ENCODE measurements at places on chromosomes 12 and 14.

DNA sequence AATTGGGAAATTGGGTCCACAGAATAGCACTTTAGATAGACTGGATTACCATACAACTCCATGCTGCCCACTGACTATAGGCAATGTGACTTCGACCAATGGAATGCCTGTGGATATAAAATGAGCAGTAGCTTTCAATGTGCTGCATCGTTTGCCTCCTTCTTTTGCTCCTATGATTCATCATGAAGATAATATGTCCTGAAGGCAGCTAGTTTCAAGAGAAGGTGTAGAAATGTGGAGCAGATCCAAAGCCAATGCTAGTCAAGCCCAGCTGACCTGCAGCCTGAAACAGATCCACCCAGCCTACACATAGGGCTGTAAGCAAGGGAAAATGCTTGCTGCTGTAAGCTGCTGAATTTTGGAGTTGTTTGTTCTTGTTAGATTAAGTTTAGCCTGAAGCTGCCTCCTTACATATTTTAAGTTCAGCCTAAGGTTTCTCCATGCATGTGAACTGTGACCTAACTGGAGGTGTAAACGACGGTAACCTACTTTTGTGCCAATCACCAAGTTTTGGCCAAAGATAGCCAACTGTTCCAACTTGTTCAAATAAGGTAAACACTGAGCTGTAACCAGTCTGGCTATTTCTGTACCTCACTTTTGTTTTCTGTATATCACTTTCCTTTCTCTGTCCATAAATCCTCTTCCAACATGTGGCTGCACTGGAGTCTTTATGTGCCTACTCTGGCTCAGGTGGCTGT, 169.1 kb upstream of the AVPR1A start:
- H3K4me3 ChIP-seq: no peak overlapping the region
- H3K4me1 ChIP-seq: no peaks in the 10 kb centered on the region
- no peaks in the 10 kb centered on the region for H3K27me3 ChIP-seq
- DNase-seq: no peak
- H3K27ac ChIP-seq: no peak overlapping the region

DNA sequence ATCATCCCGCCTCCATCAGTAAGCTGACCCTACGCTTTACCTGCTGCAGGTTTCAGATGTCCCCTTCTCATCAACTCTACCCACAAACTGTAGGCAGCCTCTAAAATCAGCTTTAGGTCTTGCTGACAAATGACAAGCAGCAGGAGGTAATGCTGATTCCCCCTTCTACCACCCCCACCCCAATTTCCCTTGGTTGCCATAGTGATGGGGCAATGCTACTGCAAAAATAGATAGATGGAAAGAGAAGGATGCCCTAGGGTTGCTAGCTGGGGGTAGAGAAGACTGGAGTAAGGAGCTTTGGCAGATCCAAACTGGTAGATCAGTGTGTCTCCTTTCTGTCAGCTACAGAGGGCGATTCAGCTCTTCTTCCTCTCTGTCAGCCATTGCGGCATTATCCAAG, 19.8 kb upstream of the PDE1B start:
- H3K4me1 ChIP-seq: no peaks in the 10 kb centered on the region
- H3K27ac ChIP-seq: no peak overlapping the region
- no peak for DNase-seq
- no peak overlapping the region for H3K4me3 ChIP-seq

- no peaks in the 10 kb centered on the region for H3K27me3 ChIP-seq
- H3K27ac ChIP-seq: no peak overlapping the region
- H3K4me1 ChIP-seq: peaks cover 28% of the 10 kb centered on the region
- peaks cover 27% of the 10 kb centered on the region for H3K36me3 ChIP-seq
Measured at GRCh38 chr12:64752833-64753238, 6.4 kb downstream of the GNS start.

DNA sequence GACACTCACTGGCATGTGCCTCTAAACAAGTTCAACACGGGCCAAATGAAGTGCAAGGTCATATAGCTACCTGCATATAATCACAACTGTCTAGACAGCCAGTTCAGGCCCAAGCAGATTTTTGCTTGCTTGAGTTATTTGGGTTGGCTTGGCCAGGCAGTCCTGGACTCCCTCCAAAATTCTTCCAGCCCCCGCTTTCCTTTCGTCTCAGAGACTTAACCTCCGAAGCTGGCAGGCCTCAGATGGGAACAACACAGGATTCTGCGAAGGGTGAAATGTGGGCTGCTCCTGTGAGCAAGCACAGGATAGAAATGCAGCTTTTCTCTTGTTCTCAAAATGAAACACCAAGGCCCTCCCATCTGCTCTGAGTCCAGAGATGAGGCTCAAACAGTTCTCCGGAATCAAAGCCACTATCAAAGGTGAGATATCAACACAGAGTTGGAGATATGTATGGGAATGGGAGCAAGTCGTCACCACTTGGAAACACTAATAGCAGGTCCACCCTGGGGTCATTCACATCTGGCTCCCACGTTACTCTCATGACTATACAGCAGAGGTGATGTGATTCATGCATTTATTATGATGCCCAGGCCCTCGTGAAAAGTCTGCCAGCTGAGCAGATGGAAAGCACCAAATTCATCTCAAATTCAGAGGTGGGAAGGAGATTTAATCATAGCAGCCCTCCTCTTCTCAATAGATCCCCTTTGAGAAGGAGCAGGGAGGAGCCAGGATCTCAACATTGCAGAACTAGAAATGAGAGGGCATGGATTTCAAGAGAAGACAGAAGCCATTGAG, 389.8 kb downstream of the NUAK1 start:
- no peak overlapping the region for H3K27ac ChIP-seq
- no peaks in the 10 kb centered on the region for H3K36me3 ChIP-seq
- H3K4me1 ChIP-seq: no peaks in the 10 kb centered on the region
- no peak overlapping the region for H3K4me3 ChIP-seq

GRCh38 chr12:41802803-41803202, 341.9 kb downstream of the GXYLT1 start:
- no peaks in the 10 kb centered on the region for H3K36me3 ChIP-seq
- H3K4me3 ChIP-seq: no peak overlapping the region
- H3K4me1 ChIP-seq: no peaks in the 10 kb centered on the region
- H3K27ac ChIP-seq: no peak overlapping the region

GRCh38 chr14:67564236-67564635, 31.1 kb downstream of the PLEKHH1 start:
- H3K27ac ChIP-seq: no peak overlapping the region
- no peaks in the 10 kb centered on the region for H3K27me3 ChIP-seq
- H3K36me3 ChIP-seq: no peaks in the 10 kb centered on the region
- no peak for DNase-seq

- DNase-seq: no peak
- H3K36me3 ChIP-seq: peaks cover 7% of the 10 kb centered on the region
- peaks cover 9% of the 10 kb centered on the region for H3K4me1 ChIP-seq
- peaks cover 4% of the 10 kb centered on the region for H3K27me3 ChIP-seq
- no peak overlapping the region for H3K4me3 ChIP-seq
Measured at GRCh38 chr12:109758426-109759420, 45.1 kb downstream of the FAM222A start.

GRCh38 chr12:18684430-18684829, 53.4 kb downstream of the PLCZ1 start:
- H3K4me3 ChIP-seq: no peak overlapping the region
- H3K27ac ChIP-seq: no peak overlapping the region
- no peaks in the 10 kb centered on the region for H3K27me3 ChIP-seq
- no peak for DNase-seq
- no peaks in the 10 kb centered on the region for H3K36me3 ChIP-seq
- H3K4me1 ChIP-seq: no peaks in the 10 kb centered on the region

GRCh38 chr12:53052419-53053217, 2.8 kb downstream of the TNS2 start:
- H3K4me1 ChIP-seq: peaks cover 24% of the 10 kb centered on the region
- DNase-seq: no peak
- H3K27me3 ChIP-seq: no peaks in the 10 kb centered on the region
- no peak overlapping the region for H3K27ac ChIP-seq
- H3K4me3 ChIP-seq: no peak overlapping the region
- H3K36me3 ChIP-seq: no peaks in the 10 kb centered on the region

DNA sequence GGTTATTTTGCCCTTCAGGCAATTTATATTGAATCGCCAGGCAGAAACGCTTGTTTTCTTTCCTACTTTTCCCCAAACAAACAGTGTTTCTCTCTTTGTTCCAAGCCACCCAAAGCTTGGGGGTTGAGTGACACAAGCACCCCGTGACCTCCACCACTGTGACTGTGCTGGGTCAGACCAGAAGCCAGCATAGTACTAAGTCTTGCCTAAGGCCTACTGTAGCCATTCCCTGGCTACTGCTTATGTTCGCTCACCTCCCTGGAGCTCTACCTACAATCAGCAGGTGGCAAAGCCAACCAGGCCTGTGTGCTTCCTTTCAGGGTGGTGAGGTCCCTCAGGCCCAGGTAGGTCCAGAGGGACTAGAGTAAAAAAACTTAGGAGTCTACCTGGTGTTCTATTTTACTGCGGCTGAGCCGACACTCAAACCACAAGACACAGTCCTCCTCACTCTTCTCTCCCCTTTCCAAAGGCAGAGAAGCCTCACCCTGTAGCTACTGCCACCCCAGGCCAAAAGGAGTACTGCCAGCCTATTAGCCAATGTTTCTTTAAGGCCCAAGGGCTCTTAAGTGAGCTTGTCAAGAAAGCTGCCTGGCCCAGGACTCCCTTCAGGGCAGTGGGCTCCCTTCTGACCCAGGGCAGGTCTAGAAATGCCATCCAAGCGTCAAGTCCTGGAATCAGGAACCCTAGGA, 411.8 kb upstream of the MIS18BP1 start:
- H3K36me3 ChIP-seq: no peaks in the 10 kb centered on the region
- no peak for DNase-seq
- no peaks in the 10 kb centered on the region for H3K4me1 ChIP-seq
- no peak overlapping the region for H3K4me3 ChIP-seq

Measured in activated CD8-positive, alpha-beta T cell treated with anti-CD3 and anti-CD28 coated beads, Interleukin-2, amount 10 ng/mL, durations not matched to agents 7 days and 5 days (primary cell).